ENCODE measurements at places on chromosomes 7 and 10.
A peak's percentile ranks its signal among the peaks of the same experiment; 100 is the strongest.

DNA sequence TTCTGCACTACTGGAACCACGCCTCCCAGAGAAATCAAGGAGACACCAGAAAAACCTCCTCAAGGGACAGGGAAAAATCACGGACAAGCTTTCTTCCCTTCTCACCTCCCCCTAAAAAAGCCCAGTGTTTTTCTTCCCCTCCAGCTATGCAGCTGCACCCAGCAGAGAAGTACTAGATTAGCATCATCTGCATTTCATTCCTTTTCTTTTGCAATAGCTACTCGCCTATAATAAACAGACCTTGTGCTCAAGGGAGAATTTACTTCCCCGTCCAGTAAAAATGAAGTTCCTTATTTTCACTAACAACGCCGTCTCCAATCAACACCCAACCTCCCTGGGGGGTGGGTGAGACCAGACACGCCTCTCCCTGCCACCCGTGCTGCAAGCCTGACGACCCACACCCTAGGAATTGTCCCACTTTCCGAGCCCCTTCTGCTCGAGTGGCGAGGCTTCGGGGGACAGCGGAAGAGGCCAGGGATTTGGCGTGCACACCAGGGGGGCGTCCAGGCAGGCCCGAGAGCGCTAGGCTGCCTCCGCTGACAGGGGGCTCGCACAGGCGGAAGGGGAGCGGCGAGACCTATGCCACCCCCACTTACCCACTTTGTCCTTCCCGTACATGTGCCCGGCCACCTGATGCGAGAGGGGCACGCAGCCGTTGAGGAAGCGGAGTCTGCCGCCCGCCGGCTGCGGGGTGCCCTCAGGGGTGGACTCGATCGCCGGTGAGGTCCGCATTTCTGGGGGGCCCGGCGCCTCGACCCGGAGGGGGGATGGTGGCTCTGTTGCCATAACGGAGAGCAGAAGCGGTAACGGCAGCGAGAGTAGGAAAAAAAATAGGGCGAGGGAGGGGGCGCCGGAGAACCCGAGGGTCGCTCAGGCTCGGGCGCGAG lies 625 bp downstream of the IPMK start:
- DNase-seq, result peak; percentile 65

- DNase-seq, result no peak
Observed at GRCh38 chr7:79620291-79620690, 166.8 kb upstream of the MAGI2 start.

DNA sequence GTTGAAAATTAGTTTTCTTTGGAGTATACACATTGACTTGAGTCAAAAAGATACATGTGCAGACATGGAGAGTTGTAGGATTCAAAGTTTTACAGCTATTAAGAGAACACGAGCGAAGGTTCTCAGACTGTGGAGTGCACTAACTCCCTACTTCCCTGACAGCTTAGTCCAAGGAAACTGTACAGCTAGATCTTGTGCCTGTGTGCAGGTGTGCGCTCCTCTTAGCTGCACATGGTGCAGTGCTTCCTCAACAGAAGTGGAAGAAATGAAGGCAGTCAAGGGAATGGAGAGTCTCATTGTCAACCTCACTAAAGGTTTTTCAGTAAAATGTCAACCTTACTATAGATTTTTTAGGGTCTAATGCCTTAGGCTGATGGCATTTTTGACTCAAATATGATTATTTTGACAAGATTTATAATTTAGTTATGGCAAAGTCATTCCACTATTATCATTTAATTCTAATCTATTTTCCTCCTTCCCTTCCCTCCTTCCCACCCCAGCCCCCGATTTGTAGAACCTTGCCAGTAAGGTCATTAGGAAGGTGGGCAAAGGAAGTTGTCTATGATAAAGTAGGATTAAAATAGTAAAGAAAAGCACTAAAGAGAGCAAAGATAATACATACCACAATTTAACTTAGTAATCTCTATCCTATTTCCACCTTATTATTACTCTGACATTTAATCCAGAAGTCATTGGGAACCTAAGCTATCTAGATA lies 13.6 kb downstream of the PDK4 start:
- no peak for DNase-seq

DNA sequence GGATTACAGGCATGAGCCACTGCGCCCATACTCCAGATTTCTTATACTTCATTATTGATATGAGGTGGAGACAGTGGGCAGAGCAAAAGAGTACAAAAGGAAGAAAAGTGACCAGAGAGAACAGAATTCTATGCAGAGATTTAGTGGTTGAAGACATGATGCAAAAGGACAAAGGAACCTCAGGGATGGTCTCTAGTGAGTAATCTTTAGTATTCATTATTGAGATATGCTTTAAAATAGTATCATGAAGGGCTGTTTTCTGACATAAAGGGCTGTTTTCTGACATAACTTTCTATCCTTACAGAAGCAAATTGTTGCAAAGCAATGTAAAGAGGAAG lies 81.2 kb upstream of the OIT3 start:
- DNase-seq, result no peak

DNA sequence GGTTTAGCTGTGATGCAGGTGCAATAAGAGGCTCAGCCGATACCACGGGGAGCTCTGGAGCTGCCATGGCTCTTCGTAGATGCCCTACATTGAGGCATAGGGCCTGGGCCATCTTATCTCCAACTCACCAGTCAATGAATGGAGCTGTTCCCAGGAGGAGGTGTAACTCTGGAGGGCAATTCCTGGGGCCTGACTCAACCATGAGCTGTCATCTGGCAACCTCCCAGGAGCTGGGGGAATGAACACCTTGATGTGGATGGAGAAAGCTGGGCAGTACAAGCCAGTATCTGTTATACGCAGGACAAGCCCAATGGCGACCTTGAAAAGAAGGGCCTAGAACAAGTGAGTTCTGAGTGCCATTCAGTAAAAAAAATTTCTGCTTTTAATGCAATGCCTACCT lies 224.0 kb upstream of the PLXDC2 start:
- no peak for DNase-seq

GRCh38 chr10:36344240-36345174 lies 702.4 kb upstream of the FZD8 start:
- DNase-seq, result no peak

GRCh38 chr10:3784510-3785250 lies at the start of gene KLF6:
Gene KLF6, minus strand, starts transcription at chr10:3785209. Its CDS starts 195 bp downstream, at chr10:3785014.
- DNase-seq, result peak; percentile 65

DNA sequence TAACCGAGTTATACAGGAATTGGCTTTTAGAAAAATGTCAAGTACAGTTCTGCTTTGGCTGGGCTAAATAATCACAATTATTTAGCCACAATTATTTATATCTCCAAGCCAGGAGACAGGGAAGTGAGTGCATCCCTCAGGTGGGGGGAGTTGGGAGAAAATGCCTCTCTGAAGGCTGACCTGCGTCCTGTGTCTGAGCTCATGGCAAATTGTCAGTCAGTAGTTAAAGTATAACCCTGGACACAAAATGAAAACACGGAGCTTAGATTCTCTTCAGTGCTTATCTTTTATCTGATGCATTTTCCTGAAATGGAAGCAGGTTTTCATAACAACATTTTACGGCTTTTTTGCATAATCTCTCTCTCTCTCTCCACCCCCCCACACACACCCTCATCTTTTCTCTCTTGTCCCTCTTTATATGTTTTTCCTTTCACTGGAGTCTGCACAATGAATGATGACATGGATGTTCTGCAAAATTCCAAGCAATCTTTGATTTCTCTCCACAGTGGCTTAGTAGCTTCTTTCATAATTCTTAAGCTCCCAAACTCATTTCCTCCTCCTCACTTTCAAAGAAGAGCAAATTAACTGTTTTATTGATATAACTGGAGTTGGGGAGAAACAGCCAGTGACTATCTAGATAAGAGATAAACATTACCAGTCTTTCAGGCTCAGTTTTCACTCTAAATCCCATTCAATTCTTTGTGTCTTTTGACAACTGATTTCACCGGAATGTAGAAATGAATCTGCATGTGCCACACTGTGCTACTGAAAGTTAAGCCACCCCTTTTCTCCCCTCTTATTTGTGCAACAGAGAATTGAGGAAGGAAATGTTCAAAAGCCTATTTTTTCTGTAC lies 521.4 kb upstream of the GHITM start:
- peak; percentile 12 for DNase-seq

GRCh38 chr10:6195376-6195775 lies 7.4 kb upstream of the PFKFB3 start:
- DNase-seq, result no peak

GRCh38 chr7:88442413-88442812 lies 135.7 kb upstream of the STEAP4 start:
- DNase-seq, result no peak

Measured in brain (organoid and tissue), 16 donors.